Type B pancreatic cell (in vitro differentiated cells): ENCODE measurements at places on chromosomes 1 and 21. TPM values are rescaled to one million over a fixed set of nuclear protein-coding genes. Genes with fewer than 3 reads are reported as not detected.

Gene ATP6V1G3
- total RNA-seq, result 0.69 and 0.89 TPM in 2 replicates

Gene GABRD
- 0.43 and 2.0 TPM in 2 replicates for total RNA-seq

Gene LAMC2
- 14.8 and 33.5 TPM in 2 replicates for total RNA-seq

Gene GABPA
- total RNA-seq, result 19.7 and 26.4 TPM in 2 replicates

Gene PADI4
- total RNA-seq, result not detected in 2 replicates

Gene PTGS2
- 2.2 and 2.9 TPM in 2 replicates for total RNA-seq

Gene SH2D5
- total RNA-seq, result 1.2 and 1.4 TPM in 2 replicates

Gene HTR1D
- total RNA-seq, result 0.92 and 10.5 TPM in 2 replicates

Gene SLC22A15
- total RNA-seq, result 3.4 and 3.9 TPM in 2 replicates

Gene ACTN2
- 0.21 and 2.4 TPM in 2 replicates for total RNA-seq

Gene HFM1
- total RNA-seq, result 1.5 and 7.1 TPM in 2 replicates

Gene GCSAML
- not detected in 2 replicates for total RNA-seq

Gene RCC1
- 38.8 and 46.5 TPM in 2 replicates for total RNA-seq

Gene PRAMEF6
- total RNA-seq, result not detected in 2 replicates

Gene UMODL1
- total RNA-seq, result 0.36 and 1.0 TPM in 2 replicates

Gene VWA1
- total RNA-seq, result 44.5 and 49.9 TPM in 2 replicates

Gene AMY2A
- not detected in 2 replicates for total RNA-seq

Gene FCRL3
- not detected in 2 replicates for total RNA-seq

Gene TEX38
- total RNA-seq, result not detected in 2 replicates

Gene TMEM81
- total RNA-seq, result 3.3 and 5.8 TPM in 2 replicates

Gene ANGPTL3
- 2.2 and 2.6 TPM in 2 replicates for total RNA-seq

Gene JAM2
- 0.07 and 10.0 TPM in 2 replicates for total RNA-seq

Gene RPL5
- 1,339 and 1,496 TPM in 2 replicates for total RNA-seq

Gene TRIM17
- 7.8 and 9.4 TPM in 2 replicates for total RNA-seq
